ENCODE measurements at places on chromosomes 12 and 14.

DNA sequence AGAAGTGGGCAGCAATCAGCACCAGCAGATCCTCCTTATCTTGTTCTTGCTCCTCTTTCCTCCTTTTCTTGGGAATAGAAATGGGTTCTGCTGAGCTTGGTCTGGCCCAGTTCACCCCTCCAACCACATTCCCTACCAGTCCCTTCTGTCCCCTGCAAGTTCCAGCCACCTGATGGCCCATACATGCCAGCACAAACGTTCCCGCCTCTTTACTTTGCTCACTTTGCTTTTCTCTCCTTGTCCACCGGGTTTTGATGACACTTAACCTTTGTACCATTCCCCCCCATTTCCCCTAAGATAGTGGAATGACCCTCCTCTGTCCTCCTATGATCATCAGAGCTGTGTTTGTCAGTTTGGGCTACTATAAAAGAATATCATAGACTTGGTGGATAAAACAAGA, 23.4 kb upstream of the EML1 start:
- DNase-seq: no peak

GRCh38 chr12:106429043-106429552, 71.5 kb downstream of the POLR3B start:
- DNase-seq: no peak

DNA sequence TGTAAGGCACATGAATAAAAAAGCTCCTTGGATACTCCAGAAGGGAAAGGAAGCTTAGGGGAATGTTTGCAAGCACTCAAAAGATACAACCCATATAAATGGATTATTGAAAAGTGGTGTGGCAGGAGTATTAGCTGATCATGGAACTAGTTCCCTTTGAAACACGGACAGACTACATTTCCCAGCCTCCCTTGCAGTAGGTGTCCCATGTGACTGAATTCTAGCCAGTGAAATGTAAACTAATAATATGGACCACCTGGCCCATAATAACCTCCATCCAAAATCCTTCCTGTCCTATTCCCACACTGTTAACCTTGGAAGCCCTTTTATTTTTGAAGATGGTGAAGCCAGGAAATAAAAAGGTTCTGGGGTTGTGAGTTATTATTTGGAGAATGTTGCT, 242.3 kb downstream of the SUDS3 start:
- no peak for DNase-seq

- DNase-seq: no peak
Observed at GRCh38 chr12:73308747-73309146, 1036.6 kb downstream of the TRHDE start.

GRCh38 chr14:102540315-102541028, 30.9 kb upstream of the ANKRD9 start:
- DNase-seq: no peak

GRCh38 chr12:51937926-51938325, 13.6 kb upstream of the ACVR1B start:
- DNase-seq: no peak

Measured in T1000 (cell line).